ENCODE measurements at places on chromosomes 12 and 14.

- DNase-seq = no peak
These were observed 101.4 kb downstream of the GPR65 start for GRCh38 chr14:88106377-88106776.

- DNase-seq = no peak
These were observed 1.2 kb downstream of the GSC start for GRCh38 chr14:94768521-94769390.

- DNase-seq = no peak
These were observed 222.7 kb upstream of the NOVA1 start for GRCh38 chr14:26820572-26820971.

GRCh38 chr12:96493106-96493505 lies 3.7 kb downstream of the CFAP54 start:
- DNase-seq = no peak

GRCh38 chr14:23443411-23443812 lies 8.0 kb upstream of the MYH7 start:
- no peak for DNase-seq
